WTC11 (cell line): ENCODE measurements at places on chromosomes 2 and 18. TPM values are rescaled to one million over a fixed set of nuclear protein-coding genes. Genes with fewer than 3 reads are reported as not detected.
A peak's percentile ranks its signal among the peaks of the same experiment; 100 is the strongest.

TNFRSF11A gene
- 3.9 to 4.9 TPM (median 4.7 TPM) in 3 replicates for total RNA-seq

SLC66A3 gene
- total RNA-seq = 11.7 to 14.8 TPM (median 12.5 TPM) in 3 replicates

SLC4A1AP gene
- 17.8 to 20.1 TPM (median 19.3 TPM) in 3 replicates for total RNA-seq

GRCh38 chr2:40487602-40488001 is 35.7 kb upstream of the SLC8A1 start:
- no peaks in the 10 kb centered on the region for H3K4me1 ChIP-seq
- H3K4me3 ChIP-seq = no peak overlapping the region
- no peaks in the 10 kb centered on the region for H3K27me3 ChIP-seq
- DNase-seq = no peak
- H3K27ac ChIP-seq = no peak overlapping the region
- H3K36me3 ChIP-seq = peaks cover 4% of the 10 kb centered on the region; the same call in 1 of the 2 replicates

- no peaks in the 10 kb centered on the region for H3K27me3 ChIP-seq
- no peaks in the 10 kb centered on the region for H3K36me3 ChIP-seq
- DNase-seq = no peak
- peaks cover 3% of the 10 kb centered on the region; the same call in 1 of the 2 replicates for H3K4me1 ChIP-seq
- no peak overlapping the region for H3K27ac ChIP-seq
Measured at GRCh38 chr2:164745012-164745797, 96.4 kb downstream of the COBLL1 start.

DNA sequence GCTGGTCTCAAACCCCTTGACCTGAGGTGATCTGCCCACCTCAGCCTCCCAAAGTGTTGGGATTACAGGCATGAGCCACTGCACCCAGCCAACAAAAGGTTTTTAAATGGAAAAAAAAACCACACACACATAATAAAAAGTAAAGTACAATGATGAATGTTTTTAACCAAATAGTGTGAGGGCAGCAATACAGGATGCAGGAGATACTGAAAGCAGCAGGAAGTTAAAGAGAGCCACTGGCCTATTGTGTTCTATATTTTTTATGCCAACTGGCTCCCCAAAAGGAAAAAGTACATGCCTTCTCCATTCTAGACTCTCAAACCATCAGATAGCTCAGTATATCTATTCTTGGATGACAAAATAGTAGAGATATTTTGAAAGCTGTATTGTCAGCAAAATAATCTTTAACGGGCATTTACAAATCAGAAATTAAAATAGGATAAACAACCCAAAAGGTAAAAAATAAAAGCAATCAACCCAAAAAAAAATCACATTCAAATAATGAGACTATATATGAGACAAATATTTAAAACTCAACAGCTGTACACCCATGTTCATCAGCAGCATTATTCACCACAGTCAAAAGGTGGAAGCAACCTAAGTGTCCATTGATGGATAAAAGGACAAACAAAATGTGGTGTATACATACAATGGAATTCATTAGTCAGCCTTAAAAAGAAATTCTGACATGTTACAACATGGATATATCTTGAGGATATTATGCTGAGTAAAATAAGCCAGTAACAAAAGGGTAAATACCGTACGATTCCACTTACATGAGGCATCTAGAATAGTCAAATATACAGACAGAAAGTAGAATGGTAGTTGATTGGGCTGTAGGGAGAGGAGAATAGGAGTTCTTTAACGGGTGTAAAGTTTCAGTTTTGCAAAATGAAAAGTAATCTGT is 26.2 kb downstream of the GPATCH11 start:
- DNase-seq = no peak
- peaks cover 39% of the 10 kb centered on the region for H3K36me3 ChIP-seq
- no peak overlapping the region for H3K4me3 ChIP-seq
- no peak overlapping the region for H3K27ac ChIP-seq
- H3K4me1 ChIP-seq = peaks cover 7% of the 10 kb centered on the region
- H3K27me3 ChIP-seq = no peaks in the 10 kb centered on the region

DNA sequence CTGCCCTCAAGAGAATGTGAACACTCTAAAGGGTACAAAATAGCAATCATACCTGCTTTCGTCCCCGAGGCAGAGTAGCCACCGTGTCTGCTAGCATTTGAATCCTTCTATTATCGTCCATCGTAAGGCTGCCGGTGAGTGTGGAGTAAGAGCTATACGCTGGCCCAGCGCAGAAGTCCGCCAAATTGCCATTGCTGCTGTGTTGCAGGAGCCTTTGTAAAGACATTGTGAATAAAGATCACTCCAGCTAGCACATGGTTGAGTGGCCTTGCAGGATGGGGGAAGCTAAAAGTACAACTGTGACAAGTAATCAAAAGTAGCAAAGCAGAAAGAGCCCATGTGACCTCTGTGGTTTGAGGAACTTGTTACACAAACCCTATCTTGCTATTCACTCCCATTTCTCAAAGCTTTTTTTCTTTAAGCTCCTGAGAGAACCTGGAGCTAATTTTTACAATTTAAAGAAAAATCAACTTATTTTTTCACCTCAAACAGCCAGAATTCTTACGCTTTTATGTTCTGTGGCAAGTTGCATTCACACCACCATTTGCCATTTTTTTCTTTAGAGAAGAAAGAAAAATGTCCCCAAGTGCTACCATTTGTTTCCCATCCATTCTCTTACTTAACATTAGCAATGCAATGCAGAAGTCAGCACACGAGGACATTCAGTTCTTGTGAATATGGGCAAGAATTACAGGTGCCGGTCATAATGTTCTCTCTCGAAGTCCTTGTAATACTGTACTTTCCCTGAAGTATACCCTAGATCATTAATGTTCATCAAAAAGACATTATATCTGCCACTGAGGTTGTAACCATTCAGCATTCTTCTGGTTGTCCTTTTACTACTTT is at the start of gene CYTIP:
Gene CYTIP, minus strand, starts transcription at position 295 of the 846 bp plus-strand sequence. Its CDS starts 69 bp downstream, at position 226.
- no peaks in the 10 kb centered on the region for H3K4me1 ChIP-seq
- no peak within 1 kb of the TSS for H3K4me3 ChIP-seq
- H3K36me3 ChIP-seq = no peaks in the 10 kb centered on the region
- DNase-seq = no peak
- H3K27me3 ChIP-seq = no peaks in the 10 kb centered on the region

DNA sequence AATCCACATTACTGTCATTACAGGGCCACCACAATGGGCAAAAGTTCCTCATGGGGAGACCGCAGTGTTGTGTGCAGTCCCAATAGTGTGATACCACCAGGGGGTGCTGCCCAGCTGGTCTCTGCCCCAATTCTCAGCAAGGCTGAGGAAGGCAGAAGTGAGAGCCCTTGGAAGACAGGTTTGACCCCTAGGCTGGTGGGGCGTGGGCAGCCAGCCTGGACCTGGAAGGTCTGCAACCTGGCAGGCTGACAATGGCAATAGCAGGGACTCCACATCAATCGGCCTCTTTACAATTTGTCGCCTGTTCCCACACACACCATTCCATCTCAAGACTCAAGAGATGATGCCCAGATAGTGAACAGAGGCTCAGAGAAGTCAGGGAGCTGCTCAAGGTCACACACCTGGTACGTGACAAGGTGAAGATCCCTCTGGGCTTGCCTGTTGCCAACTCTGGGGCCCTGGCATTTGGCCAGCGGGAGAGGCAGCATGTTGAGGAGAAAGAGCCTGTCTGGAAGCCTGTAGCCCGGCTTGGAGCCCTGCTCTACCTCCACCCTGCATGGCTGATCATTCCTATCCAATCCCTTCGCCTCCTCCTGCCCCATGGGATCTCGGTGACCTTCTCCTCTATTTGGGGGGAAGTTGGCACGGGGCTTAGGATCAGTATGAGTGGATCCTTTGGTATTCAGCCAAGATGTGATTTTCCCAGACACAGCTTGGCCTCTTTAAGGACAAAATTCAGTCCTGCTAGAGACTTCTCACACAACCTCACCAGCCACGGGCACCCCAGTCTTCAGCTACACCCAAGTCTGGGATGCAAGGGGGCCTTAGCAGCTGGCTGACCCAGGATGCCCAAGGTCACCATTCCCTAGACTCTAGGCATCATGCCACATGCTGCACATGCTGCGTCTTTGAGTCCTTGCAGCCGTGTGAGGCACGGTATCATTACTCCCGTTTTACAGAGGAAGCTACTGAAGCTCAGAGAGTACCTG is 2.9 kb upstream of the ATOH8 start:
- no peaks in the 10 kb centered on the region for H3K36me3 ChIP-seq
- H3K4me3 ChIP-seq = no peak overlapping the region
- no peak overlapping the region for H3K27ac ChIP-seq

DNA sequence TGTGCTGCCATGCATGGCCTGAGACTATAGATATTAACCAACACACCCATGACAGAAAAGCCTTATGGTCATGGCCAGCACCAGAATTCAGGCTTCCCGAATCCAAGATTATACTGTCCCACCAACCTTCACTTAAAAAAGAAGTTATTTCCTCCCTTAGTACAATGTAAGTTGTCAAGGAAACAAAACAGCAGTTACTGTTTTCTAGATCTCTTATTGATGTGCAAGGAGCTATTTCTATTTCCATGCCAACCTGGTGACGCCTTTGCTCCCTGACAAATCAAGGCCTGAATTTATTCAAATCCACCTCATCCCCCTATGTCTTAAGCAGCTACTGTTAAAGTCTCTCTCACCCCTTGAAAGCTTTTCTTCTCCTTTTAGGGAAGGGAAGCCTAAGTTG is 249.3 kb downstream of the ZNF521 start:
- H3K4me1 ChIP-seq = peaks cover 7% of the 10 kb centered on the region
- no peak for DNase-seq
- H3K27ac ChIP-seq = no peak overlapping the region
- H3K36me3 ChIP-seq = no peaks in the 10 kb centered on the region
- no peaks in the 10 kb centered on the region for H3K27me3 ChIP-seq
- H3K4me3 ChIP-seq = no peak overlapping the region

DNA sequence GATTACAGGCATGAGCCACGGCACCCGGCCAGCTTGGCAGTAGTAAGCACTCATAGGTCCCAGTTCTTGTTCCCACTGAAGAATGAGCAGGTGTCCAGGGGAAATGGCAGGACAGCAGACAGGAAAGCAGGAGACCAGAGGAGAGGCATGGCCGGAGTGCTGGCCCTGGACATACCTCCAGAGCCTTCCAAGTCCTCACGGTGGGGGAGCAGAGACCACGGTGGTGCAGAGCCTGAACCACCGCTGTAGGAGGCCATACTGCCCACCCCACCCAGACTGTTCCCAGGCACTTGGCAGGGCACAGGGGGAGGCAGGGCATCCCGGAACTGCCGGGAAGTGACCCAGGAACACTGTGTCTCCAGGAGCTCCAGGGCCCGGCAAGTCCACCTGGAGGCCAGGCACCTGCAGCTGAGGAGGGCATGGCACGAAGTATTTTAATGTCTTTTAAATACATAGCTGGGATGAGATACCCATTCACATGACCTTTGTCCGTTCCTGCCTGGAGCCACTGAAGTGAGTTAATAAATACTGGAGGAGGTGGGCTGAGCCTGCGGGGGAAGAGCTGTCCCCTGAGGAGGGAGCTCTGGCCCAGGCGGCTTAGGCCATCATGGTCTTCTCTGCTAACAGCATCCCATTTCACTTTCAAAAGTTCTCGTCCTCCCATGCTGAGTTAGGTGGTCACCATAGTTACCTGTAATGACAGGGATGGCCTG is 49.7 kb upstream of the TFCP2L1 start:
- H3K36me3 ChIP-seq = peaks cover under 1% of the 10 kb centered on the region
- no peak overlapping the region for H3K27ac ChIP-seq
- peaks cover 22% of the 10 kb centered on the region for H3K4me1 ChIP-seq

- H3K4me3 ChIP-seq = no peak overlapping the region
- peak overlapping the region; percentile 2; the same call in 1 of the 2 replicates for H3K27ac ChIP-seq
- DNase-seq = no peak
- H3K36me3 ChIP-seq = no peaks in the 10 kb centered on the region
- no peaks in the 10 kb centered on the region for H3K27me3 ChIP-seq
Measured at GRCh38 chr2:15042801-15043217, 410.3 kb downstream of the LRATD1 start.

GRCh38 chr2:55051026-55051866 is 995 bp upstream of the RTN4 start:
- no peaks in the 10 kb centered on the region for H3K27me3 ChIP-seq
- H3K4me1 ChIP-seq = peaks cover 35% of the 10 kb centered on the region
- peak overlapping the region; percentile 97 for H3K27ac ChIP-seq

DNA sequence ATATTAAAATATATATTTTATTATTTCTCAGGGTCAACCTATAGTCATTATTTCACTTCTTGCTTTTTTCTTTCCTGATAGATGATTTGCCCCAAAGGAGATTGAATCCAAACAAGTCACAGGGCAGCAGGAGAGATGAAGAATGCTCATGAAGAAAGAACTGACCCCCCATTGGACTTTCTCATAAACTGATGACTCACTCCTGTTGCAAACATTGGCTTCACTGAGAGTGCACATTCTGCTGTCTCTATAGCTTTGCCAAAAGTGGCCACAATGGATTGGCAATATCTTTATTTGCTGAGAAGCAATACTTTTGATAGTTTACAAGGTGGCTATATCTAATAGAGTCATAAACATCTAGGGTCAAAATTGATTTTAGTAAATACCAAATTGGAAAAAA is 55.9 kb upstream of the ZNF385B start:
- H3K27me3 ChIP-seq = no peaks in the 10 kb centered on the region
- no peak for DNase-seq
- no peaks in the 10 kb centered on the region for H3K36me3 ChIP-seq
- H3K4me3 ChIP-seq = no peak overlapping the region

- H3K27me3 ChIP-seq = peaks cover 7% of the 10 kb centered on the region
- H3K36me3 ChIP-seq = peaks cover 18% of the 10 kb centered on the region
- H3K27ac ChIP-seq = no peak overlapping the region
- H3K4me1 ChIP-seq = peaks cover 33% of the 10 kb centered on the region
- no peak overlapping the region for H3K4me3 ChIP-seq
- no peak for DNase-seq
Measured at GRCh38 chr2:240846873-240847595, 21.6 kb upstream of the AGXT start.

DNA sequence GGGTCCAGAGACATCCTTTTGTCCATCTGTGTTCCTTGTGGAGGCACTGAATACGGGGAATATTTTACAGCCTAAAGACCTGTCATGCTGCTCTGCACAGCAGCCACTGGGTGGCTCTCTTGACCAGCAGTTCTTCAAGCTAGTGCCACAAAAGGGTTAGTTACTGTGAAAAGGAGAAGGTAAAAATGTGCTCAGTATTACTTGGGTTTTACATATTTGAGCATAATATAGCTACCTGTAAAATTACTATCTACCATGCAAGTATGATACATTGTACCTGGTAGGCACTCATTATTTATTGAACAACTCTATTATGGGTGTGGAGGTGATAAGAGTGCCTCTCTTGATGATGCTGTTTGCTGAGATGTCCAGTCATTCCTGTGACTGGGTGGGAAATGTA is 23.6 kb downstream of the FZD5 start:
- no peak overlapping the region for H3K4me3 ChIP-seq
- peak; percentile 55 for DNase-seq
- no peaks in the 10 kb centered on the region for H3K27me3 ChIP-seq
- H3K27ac ChIP-seq = peak overlapping the region; percentile 31; the same call in 1 of the 2 replicates
- peaks cover 6% of the 10 kb centered on the region for H3K36me3 ChIP-seq
- H3K4me1 ChIP-seq = peaks cover 16% of the 10 kb centered on the region

GRCh38 chr2:144426981-144427479 is 92.9 kb downstream of the ZEB2 start:
- H3K36me3 ChIP-seq = no peaks in the 10 kb centered on the region
- no peak overlapping the region for H3K27ac ChIP-seq
- no peak for DNase-seq

- H3K36me3 ChIP-seq = no peaks in the 10 kb centered on the region
- H3K4me3 ChIP-seq = no peak overlapping the region
Measured at GRCh38 chr2:20614201-20615067, 36.5 kb downstream of the HS1BP3 start.

GRCh38 chr2:128236491-128237035 is 82.1 kb downstream of the HS6ST1 start:
- H3K4me1 ChIP-seq = peaks cover 5% of the 10 kb centered on the region; the same call in 1 of the 2 replicates
- H3K36me3 ChIP-seq = no peaks in the 10 kb centered on the region
- peaks cover 20% of the 10 kb centered on the region for H3K27me3 ChIP-seq
- no peak overlapping the region for H3K27ac ChIP-seq
- no peak overlapping the region for H3K4me3 ChIP-seq

GRCh38 chr2:240405133-240405532 is 30.3 kb upstream of the GPC1 start:
- no peaks in the 10 kb centered on the region for H3K27me3 ChIP-seq
- no peaks in the 10 kb centered on the region for H3K4me1 ChIP-seq
- H3K27ac ChIP-seq = no peak overlapping the region
- no peak for DNase-seq
